Placental epithelial cell (primary cell): ENCODE measurements at places on chromosomes 1 and 21. TPM values are rescaled to one million over a fixed set of nuclear protein-coding genes. Genes with fewer than 3 reads are reported as not detected.

Gene PCSK9
- total RNA-seq = under 0.01 and 3.5 TPM in 2 replicates

Gene EFHD2
- total RNA-seq = 32.2 and 50.3 TPM in 2 replicates

Gene GUCA2B
- total RNA-seq = not detected in 2 replicates

Gene FBXO2
- total RNA-seq = 41.8 and 135 TPM in 2 replicates

Gene S100A2
- 5.2 and 8.2 TPM in 2 replicates for total RNA-seq

Gene TCHH
- 0.11 and 0.39 TPM in 2 replicates for total RNA-seq

Gene FCAMR
- not detected in 2 replicates for total RNA-seq

Gene SLC25A34
- total RNA-seq = 0.33 and 0.39 TPM in 2 replicates

Gene KIF17
- total RNA-seq = 0.33 and 0.39 TPM in 2 replicates

Gene PLEKHN1
- total RNA-seq = 4.3 and 5.4 TPM in 2 replicates

Gene CELA2B
- total RNA-seq = not detected in 2 replicates

Gene C2CD4D
- under 0.01 and 0.33 TPM in 2 replicates for total RNA-seq

Gene TPTE
- 0.22 TPM in 1 of 2 replicates, not detected in the other for total RNA-seq

Gene GPR37L1
- total RNA-seq = under 0.01 TPM in 1 of 2 replicates, not detected in the other

Gene RGS4
- 0.79 and 1.2 TPM in 2 replicates for total RNA-seq
